ENCODE measurements at places on chromosomes 7 and 10.
A peak's percentile ranks its signal among the peaks of the same experiment; 100 is the strongest.

DNA sequence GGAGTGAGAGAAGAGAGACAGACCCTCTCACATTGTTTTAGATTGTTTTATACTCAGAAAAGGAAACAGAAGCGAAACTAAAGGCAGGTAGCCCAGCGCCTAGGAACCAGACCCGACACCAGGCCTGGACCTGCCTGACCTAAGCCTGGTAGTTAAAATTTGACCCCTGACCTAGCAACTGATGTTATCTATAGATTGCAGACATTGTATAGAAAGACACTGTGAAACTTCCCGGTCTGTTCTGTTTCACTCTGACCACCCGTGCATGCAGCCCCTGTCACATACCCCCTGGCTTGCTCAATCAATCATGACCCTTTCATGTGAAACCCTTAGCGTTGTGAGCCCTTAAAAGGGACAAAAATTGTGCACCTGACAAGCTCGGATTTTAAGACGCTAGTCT is 31.6 kb downstream of the VIPR2 start:
- DNase-seq: no peak

DNA sequence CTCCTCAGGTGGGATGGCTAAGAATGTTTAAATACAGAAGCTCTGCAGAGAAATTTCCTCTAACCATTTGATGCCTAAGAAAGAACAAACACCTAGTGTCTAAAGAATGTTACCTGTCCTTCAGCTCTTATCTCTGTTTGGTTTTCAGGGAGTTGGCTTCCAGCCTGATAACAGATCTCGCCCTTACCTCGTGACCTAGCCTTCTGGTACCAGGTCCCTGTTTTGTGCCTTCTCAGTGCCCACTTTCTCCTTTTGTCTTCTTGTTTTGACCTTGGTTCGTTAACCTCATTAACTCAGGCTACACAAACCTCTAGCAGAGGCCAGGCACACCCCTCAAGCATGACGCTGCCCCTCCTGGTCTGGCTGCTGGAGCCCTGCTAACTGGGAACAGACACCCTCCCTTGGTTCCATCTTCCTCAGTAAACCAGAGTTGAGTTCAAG is 16.1 kb upstream of the RAB11FIP2 start:
- no peak for DNase-seq

DNA sequence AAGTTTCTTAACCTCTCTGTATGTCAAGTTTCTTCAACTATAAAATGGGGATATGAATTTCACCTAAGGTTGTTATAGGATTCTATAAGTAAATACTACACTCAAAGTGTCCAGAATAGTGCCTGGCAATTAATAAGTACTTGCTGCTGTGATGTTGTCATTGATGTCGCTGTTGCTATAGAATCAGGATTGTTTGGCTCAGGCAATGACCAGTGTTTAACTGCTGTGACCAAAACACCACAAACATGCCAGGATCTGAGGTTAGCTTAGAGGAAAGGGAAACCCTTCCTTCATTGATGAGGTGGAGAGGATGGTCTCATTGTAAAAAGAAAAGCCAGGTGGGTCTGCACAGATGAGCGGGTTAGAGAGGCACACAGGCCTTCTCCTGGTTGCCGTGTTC is 223.1 kb upstream of the INHBA start:
- no peak for DNase-seq

GRCh38 chr7:121336579-121336978 is 7.8 kb downstream of the WNT16 start:
- no peak for DNase-seq

GRCh38 chr7:116547347-116547746 is 22.5 kb downstream of the CAV1 start:
- no peak for DNase-seq

GRCh38 chr7:70797109-70797514 is 334.8 kb upstream of the GALNT17 start:
- no peak for DNase-seq

GRCh38 chr7:73615886-73616285 is 8.4 kb downstream of the MLXIPL start:
- no peak for DNase-seq

DNA sequence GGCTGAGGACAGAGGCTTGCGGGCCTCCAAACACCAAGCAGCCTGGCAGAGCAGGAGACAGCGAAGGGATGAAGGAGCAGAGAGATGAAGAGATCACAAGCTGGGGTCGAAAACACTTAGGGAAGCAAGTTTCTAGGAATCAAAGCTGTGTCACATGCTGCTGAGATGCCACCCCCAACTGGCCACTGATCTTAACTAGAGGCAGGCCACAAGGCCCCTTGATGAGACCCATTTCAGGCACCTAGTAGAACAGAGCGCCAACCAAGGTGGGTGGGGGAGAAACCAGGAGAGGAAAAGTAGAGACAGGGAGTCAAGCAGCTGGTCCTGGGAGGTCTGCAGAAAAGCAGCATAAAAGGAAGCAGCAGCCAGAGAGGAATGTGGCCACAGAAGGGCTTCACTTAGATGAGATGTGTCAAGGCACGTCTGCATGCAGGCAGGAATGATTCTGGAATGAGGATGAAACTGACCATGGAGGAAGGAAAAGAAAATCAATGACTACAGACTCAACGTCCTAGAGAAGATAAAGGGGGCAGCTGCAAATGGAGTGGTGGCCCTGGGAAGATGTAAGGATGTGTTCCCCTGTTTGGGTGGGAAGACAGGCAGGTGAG is 85.0 kb upstream of the DDC start:
- DNase-seq: no peak

GRCh38 chr7:155373359-155374273 is 75.9 kb downstream of the INSIG1 start:
- DNase-seq: peak; percentile 29

DNA sequence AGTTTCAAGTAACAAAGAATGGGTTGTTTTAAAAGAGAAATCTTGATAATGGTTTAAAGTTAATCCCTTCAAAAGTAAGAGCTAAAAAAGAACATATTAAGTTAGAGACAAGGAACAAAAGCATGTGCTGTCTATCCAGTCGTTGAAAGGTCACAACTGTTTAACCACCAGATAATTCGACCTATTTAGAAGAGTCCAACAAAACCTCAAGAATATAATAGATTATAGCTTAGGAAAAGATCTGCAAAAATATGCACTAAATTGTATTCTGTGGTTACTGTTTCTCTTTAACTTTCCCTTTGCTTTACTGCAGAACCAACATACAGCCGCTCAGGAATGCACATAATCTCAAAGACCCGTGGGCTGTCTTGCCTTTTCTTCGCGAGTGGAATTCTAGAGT is 74.9 kb downstream of the PCGF5 start:
- no peak for DNase-seq

DNA sequence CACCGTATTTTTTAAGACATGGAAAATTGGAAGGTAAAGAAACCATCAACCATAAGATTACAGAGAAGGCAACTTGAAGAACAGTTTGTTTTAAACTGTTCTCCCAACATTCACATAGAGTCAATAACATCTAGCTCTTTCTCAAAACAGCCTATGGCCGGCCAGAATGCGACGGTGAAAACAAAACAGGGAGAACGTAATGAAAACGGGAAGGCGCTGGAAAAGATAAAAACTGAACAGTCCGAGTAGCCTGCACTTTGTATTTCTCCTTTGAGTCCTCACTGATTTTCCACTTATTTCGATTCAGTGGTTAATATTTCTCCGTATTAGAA is 637 bp downstream of the MICU1 start:
- DNase-seq: peak; percentile 34

GRCh38 chr7:30931929-30932540 is 20.4 kb downstream of the AQP1 start:
- DNase-seq: no peak

GRCh38 chr7:68678196-68678595 is 920.1 kb upstream of the AUTS2 start:
- DNase-seq: no peak

- no peak for DNase-seq
Measured at GRCh38 chr7:1316086-1316485, 83.4 kb downstream of the UNCX start.

DNA sequence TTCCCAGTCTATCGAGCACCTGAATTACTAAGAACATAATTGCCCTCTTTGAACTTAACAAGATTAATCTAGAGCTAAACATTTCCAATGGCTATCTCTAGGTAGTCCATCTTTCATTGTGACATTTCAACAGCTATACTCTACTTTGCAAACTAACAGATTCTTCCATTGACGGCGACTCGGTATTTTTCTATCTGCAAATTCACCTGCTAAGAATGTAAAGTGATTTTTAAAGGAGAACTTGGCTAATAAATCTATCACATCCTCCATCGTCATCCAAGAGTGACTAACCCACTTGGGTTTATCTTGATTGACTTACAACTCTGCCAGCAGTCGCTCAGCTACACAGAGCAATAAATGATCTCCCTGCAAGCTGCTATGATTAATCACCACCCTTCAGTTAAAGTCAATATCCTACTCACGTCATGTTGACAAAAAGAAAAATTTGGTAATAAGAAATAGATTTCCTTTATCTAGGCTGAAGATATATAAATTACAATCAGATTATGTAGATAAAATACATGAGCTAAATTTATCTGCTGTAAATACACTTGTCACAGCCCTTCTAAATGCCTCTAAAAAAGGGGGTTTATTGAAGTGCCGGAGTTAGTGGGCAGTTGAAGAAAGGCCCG is 99.5 kb downstream of the SFMBT2 start:
- no peak for DNase-seq

DNA sequence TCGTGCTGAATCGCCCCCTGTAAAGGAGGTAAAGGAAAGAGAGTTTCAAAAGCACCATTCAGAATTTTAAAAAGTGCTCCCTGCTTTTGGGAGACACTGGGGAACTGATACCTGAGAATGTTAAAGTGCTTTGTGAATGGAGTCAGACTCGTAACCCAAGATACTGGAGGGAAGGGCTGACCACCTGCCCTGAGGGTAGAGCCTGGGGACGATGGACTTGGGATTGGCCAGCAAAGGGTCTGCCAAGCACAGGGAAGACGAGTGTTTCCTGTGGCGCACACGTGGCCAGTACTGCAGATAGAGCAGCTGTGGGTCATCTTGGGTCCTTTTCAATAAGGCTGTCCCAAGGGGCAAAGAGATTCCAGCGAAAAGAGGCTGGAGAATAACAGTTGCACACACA is 1284.1 kb upstream of the AUTS2 start:
- no peak for DNase-seq

GRCh38 chr10:103745341-103746247 is 109.8 kb downstream of the SH3PXD2A start:
- peak; percentile 13 for DNase-seq

- no peak for DNase-seq
Measured at GRCh38 chr7:82080254-82080927, 310.5 kb upstream of the HGF start.

GRCh38 chr7:95927756-95928155 is 155.4 kb downstream of the DYNC1I1 start:
- DNase-seq: no peak

DNA sequence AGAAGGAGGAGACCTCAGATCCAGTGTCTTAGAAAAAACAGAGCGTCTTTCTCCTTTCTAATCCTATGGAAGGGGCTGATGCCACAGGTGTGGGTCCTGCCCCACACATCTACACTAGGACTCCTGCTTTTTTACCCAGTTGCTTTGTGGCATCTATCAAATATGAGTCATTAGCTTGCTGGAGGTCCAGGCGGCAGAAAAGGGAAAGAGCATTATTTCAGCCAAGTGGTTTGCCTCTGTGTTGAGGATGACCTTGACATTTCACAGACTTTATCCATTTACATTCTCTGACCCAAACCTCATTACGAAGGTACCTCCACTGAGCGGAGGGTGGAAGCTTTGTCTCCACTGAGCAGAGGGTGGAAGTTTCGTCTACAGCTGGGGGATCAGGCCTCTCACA is 308.4 kb upstream of the KLF6 start:
- no peak for DNase-seq

- DNase-seq: no peak
Measured at GRCh38 chr7:156014201-156014600, 201.9 kb upstream of the SHH start.

- no peak for DNase-seq
Measured at GRCh38 chr7:131957338-131958020, 401.1 kb upstream of the PODXL start.

- DNase-seq: no peak
Measured at GRCh38 chr7:100867776-100868485, 744 bp downstream of the TRIP6 start.

DNA sequence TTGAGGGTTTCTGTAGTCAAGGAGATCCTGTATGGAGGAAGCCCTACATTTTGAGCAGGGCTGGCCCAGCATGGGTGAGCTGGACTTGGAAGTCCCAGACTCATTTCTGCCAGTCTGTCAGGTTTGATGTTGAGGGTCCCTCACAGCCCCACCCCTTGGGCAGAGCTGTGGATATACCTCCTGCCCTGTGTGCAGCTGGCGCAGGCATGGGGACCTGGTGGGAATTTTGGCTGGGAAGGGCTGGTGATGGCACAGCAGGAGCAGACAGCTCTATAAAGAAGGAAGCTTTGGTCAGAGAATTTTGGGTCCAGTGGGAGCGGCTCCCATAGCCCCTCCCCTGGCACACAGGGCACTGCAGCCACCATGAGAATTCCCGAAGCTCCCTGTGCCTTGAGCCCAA is 482.6 kb downstream of the RPS24 start:
- DNase-seq: no peak

- DNase-seq: no peak
Measured at GRCh38 chr10:77498210-77498609, 139.4 kb downstream of the KCNMA1 start.

DNA sequence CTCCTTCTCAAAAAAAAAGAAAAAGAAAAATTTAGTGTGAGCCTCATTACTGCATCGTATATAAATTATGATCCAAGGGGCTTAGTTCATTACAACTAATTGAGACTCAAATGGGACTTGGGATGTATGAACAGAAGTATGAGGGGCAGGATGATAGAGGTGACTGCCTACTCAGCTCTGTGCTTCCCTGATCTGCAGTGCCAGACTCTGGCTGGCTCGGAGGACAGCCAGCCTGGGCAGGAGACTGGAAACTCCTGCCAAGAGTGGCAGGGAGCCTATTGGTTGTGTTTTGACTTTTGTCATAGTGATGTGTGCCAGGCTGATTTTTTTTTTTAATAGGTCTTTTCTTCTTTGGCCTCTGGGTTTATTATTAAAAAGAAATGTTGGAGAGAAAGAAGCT is 73.8 kb upstream of the GTF2IRD1 start:
- DNase-seq: no peak

- DNase-seq: no peak
Measured at GRCh38 chr10:15113766-15114165, 16.6 kb downstream of the RPP38 start.

GRCh38 chr7:55912748-55913158 is 25.5 kb downstream of the ZNF713 start:
- DNase-seq: no peak

DNA sequence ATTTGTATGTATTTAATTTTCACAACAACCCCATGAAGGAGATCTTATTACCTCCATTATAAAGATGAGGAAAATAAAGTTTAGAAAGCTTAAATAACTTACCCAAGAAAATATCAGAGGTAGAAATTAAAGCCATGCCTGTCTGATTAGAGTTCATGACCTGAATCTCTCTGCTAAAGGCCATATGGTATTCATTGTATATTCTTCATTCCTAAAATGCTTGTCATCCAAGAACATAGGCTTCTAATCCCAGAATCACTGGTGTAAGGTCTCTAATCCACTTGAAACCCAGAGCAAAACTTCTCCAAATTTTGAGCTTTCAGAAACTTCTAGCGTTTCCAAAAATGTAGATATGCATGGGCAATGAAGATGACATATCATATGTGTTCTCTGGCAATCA is 72.3 kb upstream of the YAE1 start:
- DNase-seq: no peak

Measured in inflammatory macrophage (primary cell).